ENCODE measurements at places on chromosomes 13 and 19.
A peak's percentile ranks its signal among the peaks of the same experiment; 100 is the strongest.

GRCh38 chr19:52670046-52670445, 31.9 kb upstream of the ZNF83 start:
- DNase-seq = no peak

DNA sequence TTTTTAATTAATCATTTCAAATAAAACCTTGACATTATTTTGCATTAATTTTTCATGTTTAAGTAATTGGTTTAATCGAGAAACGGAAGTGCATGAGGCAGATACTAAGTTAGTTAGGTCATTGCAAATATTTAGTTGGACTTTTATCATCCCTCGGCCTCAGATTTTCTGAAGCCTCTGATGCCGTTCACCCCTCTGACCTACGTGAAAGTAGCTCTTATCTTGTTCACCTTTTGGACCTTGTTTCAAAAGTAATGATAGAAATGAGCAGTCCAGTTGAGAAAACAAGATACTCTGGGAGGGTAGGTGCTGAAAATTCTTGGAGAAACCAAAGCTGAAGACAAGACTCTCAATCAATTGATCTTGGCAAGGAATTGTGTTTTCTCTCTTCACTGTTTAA, 23.0 kb downstream of the LAIR2 start:
- no peak for DNase-seq

DNA sequence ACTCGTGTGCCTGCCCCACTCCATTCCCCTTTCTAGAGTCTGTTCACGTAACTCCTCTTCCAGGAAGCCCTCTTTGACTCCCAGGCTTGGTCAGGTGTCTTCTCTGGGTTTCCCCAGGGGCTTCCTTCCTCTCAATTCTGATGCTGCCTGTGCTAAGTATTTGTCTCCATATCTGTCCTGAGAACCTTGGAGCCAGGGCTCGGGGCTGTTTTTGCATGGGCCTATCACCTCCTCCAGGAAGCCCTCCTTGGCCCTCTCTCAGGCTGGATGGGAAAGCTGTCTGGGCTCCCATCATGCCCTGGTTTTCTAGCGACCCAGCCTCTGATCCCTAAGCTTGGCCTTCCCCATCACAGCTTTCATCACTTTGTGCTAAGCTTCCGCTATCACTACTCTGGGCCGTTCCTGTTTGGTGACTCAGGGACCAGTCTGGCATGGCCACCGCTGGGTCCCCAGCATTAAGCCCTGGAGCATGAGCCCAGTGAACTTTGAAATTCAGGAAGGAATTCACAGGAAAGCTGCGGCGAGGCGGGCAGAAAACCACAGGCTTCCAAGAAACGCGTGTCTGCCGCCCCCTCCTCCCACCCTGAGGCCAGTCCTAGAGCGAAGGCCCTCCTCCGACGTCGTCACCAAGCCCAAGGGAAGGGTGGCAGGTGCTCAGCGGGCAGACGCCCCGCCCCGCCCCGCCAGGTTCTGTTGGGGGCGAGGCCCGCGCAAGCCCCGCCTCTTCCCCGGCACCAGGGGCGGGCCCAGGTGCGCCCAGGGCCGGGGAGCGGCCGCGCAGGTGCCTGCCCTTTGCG, 486 bp upstream of the SPINT2 start:
- DNase-seq = peak; percentile 97

GRCh38 chr19:40279120-40279551, 6.0 kb downstream of the AKT2 start:
- DNase-seq = no peak

DNA sequence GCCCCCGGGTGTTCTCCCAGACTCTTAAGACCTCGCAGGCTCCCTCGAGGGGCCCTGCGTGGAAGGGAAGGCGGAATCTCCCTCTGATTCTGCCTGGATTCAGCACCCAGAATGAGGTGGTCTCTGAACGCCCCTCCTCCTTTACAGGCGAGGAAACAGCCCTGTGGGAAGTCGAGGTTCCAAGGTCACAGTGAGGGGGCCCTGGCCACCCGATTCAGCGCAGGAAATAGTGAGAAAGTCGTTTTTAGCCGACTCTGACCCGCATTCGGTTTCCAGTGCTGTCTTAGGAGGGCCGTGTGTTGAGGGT, 1.1 kb downstream of the BSG start:
- no peak for DNase-seq

DNA sequence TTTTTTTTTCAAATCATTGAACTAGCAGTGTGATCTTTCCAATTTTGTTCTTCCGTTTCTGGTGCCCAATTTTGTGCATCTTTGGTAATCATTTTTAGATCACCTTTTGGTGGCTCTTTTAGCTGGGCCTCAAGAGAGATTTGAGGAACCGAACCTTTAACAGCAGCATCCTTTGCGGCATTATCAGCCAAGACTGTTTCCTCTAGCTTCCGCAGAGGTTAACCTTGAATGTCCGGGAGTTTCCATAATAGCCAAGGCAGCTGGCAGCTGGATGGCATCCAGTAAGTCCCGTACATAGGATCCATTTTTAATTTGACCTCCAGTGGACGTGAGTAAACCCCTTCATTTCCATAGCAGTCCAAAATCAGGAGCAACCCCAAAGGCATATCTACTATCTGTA, 9.6 kb downstream of the IRGC start:
- DNase-seq = no peak

- DNase-seq = no peak
These were observed 204.0 kb upstream of the GPR12 start for GRCh38 chr13:26964278-26965250.

- DNase-seq = peak; percentile 80
These were observed 26.6 kb downstream of the CBY2 start for GRCh38 chr13:45728759-45729158.

- DNase-seq = no peak
These were observed 857.8 kb downstream of the GPC5 start for GRCh38 chr13:92256211-92256610.

DNA sequence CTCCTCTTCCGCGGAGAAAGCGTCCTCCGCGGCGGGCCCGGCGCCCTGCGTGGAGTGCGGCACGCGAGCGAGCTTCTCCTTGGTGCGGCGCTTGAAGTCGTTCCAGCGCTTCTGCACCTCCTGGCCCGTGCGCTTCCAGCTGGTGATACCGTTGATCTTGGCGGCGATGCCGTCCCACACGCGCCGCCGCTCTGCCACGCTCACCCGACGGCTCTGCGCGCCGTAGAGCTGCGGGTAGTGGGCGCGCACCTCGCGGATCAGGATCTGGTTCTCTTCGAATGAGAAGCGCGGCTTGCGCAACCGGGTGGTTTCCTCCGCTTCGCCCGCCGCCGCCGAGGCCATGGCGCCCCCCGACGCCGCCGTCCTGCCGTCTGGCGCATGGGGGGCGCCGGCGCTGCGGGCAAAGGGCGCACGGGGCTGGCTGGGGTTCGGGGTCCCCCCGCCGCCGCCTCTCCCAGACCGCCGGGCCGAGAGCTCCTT, 941 bp downstream of the MYPOP start:
- DNase-seq = peak; percentile 32

DNA sequence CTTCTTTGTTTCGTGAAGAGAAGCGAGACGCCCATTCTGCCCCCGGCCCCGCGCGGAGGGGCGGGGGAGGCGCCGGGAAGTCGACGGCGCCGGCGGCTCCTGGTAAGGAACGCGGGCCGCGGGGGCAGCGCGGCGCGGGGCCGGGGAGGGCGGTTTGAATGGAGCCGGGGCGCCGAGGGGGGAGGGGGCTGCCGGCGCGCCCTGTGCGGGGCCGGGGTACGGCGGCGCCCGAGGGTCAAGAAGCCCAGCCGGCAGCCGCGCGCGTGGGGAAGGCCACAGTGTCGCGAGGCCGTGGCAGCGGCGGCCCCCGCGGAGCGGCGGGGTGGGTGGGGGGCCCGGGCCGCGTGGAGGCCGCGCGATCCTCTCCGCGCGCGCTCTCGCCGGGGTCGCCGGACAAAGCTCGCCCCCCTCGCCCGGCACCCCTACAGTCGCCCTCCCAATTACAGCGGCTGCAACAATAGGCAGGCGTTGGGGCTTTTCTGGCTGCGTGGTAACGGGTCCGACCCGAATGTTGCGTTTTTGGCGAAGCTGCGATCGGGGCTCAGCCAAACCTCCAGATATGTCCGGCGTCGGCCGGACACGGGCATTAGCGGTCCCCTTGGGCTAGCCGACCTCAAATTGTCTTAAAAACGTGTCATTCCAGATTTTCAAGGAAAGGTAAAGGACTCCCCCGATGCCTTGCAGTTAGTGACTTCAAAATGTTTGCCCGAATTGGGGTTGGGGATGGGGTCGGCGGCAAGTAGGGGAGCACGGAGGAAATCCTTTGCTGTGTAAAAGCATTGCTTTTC, 437 bp downstream of the SMARCA4 start:
- DNase-seq = peak; percentile 91

DNA sequence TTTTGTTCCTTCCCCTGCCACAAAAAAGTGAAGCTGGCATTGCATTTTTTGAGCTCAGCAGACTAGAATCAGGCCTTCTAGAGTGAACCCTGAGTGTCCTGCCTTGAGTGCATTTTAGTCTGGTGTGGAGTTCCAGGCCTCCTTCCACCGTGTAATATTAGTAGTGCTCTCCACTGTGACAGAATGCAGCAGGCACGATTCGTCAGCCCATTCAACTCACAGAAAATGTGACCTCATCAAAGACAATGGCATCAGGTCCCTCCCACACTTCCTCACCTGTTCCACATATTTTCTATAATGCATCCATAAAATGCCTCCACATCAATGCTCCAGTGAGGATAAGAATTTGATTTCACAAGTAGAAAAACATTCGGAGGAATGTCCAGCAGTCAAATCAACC, 227.6 kb downstream of the FGF9 start:
- DNase-seq = no peak

DNA sequence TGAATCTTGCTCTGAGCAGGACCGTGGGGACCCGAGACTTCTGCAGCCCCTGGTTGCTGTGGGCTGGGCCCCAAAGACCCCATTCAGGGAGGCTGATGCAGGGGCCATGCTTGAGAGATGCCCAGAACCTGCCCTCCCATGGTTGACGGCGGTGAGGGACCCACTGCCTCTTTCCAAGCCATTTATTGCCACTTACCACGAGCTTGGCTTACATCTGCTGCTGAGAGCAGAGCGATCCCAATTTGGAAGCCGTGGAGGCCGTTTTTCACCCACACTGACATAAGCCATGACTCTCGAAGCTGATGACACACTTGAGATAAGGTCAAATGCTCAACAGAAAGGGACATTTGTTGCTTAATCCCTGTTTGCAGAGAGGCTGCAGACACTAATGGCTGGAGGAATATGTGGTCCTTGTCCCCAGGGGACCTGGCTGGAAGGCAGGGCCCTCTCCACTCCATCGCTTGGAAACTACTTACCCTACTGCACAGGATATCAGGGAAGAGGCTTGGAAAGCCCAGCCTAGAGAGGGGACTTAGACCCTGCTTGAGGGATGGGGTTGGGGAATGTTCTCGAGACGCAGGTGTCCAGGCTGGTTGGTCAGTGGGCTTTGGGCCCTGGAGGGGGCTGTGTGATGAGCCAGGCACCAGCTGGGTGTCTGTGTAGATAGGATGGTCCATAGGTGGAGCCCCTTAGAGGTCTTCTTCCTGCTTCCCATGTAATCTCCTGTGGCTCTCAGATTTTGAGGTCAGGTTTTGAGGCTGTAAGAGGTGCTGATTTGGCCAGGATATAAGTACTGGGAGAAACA, 15.3 kb downstream of the ZNF536 start:
- DNase-seq = no peak

GRCh38 chr13:63731896-63732295, 2316.2 kb upstream of the PCDH20 start:
- no peak for DNase-seq

DNA sequence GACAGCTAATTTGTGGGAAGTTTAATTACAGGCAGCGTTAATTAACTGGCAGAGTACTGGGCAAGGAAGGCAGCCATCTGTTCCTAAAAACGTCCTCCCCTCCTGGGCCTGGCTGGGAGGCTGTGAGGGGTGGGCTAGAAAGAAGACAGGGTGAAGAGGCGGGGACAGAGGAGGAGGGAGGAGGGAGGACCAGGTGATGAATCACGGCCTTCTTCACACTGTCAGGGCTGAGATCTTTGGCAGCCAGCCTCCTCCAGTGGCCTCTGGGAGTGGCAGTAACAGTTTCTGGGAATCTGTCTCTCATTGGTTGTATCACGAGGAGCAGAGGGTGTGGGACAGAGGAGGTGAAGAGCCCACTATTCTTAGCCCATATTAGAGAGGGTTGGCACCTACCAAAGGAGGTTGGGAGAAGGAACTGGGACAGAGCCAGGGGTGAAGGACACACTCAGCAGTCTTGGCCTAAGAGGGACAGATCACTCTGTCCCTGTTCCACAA, 9.6 kb upstream of the ZNRF4 start:
- no peak for DNase-seq

DNA sequence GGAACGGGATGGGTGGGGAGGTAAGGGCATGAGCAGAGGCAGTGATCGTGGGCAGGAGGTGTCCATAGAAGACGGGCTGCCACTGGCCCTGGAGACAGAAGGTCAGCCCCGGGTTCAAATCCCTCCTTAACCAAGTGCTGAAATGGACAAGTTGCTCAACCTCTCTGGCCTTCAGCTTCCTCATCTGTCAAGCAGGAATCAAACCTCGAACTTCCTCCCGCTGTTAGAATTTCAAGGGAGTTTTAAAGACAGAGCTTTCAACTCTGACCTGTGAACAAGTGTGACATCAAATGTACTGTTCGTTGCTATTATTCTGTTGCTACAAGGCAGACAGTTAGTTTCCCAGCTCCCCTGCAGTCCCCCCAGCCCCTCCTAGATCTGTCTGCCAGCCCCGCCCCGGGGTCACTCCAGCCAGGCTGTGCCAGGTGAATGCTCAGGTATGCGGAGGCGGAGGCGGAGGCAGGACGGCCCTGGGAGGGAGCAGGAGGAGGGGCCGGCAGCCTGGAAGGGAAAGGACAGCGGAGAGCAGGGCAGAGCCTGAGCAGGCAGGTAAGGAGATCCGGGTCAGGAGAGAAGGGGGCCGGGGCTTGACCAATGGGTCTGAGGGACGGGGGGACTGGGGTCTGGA, at the start of gene EPS8L1:
TSS of gene EPS8L1 (plus strand) at position 499 of the 628 bp plus-strand sequence. CDS start 576 bp downstream, outside the sequence.
- DNase-seq = peak; percentile 81

GRCh38 chr13:44106266-44107152, 226.8 kb downstream of the LACC1 start:
- no peak for DNase-seq

- no peak for DNase-seq
These were observed 442 bp downstream of the RAB8A start for GRCh38 chr19:16111909-16112752.

GRCh38 chr19:48879025-48879637, 6.9 kb downstream of the PPP1R15A start:
- DNase-seq = no peak

- no peak for DNase-seq
These were observed 5.6 kb downstream of the PTOV1 start for GRCh38 chr19:49856574-49857021.

Measured in iPS-NIHi11 (cell line).